Ureter (tissue), 1 donor: ENCODE measurements at places on chromosomes 7 and 10. TPM values are rescaled to one million over a fixed set of nuclear protein-coding genes. Genes with fewer than 3 reads are reported as not detected.

The PNLIP gene
- not detected for total RNA-seq

GRCh38 chr7:128919881-128920799 is 9.6 kb upstream of the KCP start:
- DNase-seq: no peak

DNA sequence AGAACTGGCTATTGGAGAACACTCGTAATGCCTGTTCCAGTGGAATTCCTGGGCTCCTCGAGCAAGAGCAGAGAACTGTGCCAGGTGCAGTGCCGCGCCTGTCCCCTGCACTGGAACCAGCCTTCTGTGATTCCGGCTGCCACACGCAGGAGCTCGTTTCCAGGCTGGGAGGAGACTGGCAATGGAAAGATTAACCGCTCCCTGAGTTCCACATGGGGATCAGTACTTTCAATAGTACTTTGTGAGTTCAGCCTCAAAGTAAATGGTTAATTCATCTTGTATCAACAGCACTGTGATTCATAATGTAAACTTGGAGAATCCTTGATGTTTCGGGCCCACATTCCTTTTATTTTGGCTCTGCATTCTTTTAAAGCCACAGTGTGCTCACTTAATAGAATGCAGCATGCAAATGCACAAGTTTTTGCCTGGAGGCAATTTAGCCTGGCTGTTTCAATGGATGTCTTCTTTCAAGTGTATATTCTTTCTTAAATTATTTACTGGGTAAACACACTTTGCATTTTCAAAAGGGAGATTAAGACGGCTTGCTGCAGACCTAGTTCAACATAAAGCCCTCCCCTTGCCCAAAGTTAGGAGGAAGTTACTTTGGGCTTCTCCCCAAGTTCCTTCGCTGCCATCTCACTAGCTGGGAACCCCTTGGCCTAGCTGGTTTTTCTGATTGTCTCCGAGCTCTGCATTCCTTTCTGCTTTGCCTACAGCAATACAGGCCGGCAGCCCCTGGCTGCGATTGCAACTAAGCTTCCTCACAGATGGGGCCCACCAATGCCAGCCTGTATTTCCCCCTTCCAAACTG is 138.1 kb upstream of the TCF7L2 start:
- DNase-seq: no peak

GRCh38 chr10:44039599-44039998 is 345.3 kb downstream of the CXCL12 start:
- DNase-seq: no peak

The ST8SIA6 gene
- 0.73 TPM for total RNA-seq

- DNase-seq: no peak
These were observed 235.4 kb downstream of the MAGI2 start for GRCh38 chr7:79217976-79218626.
